Keratinocyte (primary cell): ENCODE measurements at places on chromosomes 16 and 17. TPM values are rescaled to one million over a fixed set of nuclear protein-coding genes. Genes with fewer than 3 reads are reported as not detected.
A peak's percentile ranks its signal among the peaks of the same experiment; 100 is the strongest.

DNA sequence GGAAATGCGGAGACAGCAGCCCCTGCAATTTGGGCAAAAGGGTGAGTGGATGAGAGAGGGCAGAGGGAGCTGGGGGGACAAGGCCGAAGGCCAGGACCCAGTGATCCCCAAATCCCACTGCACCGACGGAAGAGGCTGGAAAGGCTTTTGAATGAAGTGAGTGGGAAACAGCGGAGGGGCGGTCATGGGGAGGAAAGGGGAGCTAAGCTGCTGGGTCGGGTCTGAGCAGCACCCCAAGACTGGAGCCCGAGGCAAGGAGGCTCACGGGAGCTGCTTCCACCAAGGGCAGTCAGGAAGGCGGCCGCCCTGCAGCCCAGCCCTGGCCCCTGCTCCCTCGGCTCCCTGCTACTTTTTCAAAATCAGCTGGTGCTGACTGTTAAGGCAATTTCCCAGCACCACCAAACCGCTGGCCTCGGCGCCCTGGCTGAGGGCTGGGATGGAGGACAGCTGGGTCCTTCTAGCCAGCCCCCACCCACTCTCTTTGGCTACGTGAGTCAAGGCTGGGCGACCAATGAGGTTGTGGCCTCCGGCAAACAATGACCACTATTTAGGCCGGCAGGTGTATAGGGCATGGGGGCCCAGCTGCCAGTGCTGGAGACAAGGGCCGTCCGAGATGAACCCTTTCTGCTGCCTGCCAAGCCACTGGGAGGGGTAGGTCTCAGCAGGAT, 507 bp downstream of the SERPINF1 start:
- no peak overlapping the region for H3K27ac ChIP-seq
- H3K36me3 ChIP-seq: no peaks in the 10 kb centered on the region
- DNase-seq: no peak
- H3K27me3 ChIP-seq: no peaks in the 10 kb centered on the region

GRCh38 chr16:2009164-2009711, 383 bp downstream of the ZNF598 start:
- H3K27ac ChIP-seq: peak overlapping the region; percentile 81
- H3K36me3 ChIP-seq: peaks cover 6% of the 10 kb centered on the region
- peak overlapping the region; percentile 98 for H3K4me3 ChIP-seq
- no peak for DNase-seq
- no peaks in the 10 kb centered on the region for H3K27me3 ChIP-seq

Gene CSF3
- polyA plus RNA-seq: 0.19 to 0.84 TPM (median 0.76 TPM) in 3 replicates

Gene SHISA6
- 1.2 to 2.2 TPM (median 1.3 TPM) in 3 replicates for polyA plus RNA-seq

DNA sequence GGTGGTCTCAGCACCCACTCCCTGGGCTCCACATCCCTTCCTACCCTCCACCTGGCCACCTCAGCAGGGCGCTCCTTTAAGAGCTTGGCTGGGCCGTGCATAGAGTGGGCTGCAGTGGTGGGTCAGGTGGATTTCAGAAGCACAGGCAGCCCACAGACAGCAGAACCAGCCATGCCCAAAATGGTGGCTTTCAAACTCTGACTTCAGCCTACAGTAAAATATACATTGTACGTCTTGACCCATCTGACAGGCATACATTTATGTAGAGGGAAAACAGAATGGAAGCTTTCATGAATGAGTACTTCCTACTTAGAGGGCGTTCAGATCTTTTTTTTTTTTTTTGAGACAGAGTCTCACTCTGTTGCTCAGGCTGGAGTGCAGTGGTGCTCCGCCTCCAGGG, 26.0 kb upstream of the LASP1NB start:
- peaks cover 37% of the 10 kb centered on the region for H3K36me3 ChIP-seq
- H3K4me3 ChIP-seq: no peak overlapping the region
- H3K27ac ChIP-seq: no peak overlapping the region
- peaks cover 20% of the 10 kb centered on the region for H3K4me1 ChIP-seq

GRCh38 chr17:10238661-10239060, 40.3 kb upstream of the GAS7 start:
- H3K27me3 ChIP-seq: no peaks in the 10 kb centered on the region
- H3K36me3 ChIP-seq: no peaks in the 10 kb centered on the region
- H3K4me3 ChIP-seq: no peak overlapping the region
- no peak for DNase-seq
- H3K4me1 ChIP-seq: no peaks in the 10 kb centered on the region

Gene ZNF469
- polyA plus RNA-seq: 0.01 TPM in 2 of 3 replicates, not detected in the other

Gene CETP
- polyA plus RNA-seq: not detected in 3 replicates

Gene CCDC154
- polyA plus RNA-seq: 0.46 to 0.91 TPM in 2 of 3 replicates, not detected in the other

DNA sequence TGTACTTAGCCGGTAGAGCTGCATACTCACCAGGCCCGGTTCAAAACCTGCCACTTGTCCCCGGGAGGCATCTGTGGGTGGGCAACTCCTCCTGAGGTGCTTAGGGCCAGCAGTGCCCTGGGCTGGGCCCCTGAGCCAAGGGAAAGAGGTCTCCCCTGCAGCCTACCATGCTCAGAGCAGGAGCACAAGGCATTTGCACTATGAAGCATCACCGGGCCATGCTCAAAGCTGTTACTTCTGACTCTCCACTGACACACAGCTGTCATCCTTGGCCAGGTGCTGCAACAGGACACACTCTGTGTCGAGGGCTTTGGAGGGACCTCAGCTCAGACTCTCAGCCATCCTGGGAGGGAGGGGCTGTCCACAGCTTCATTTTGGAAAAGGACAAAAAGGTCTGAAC, 37.2 kb downstream of the SLC38A8 start:
- H3K36me3 ChIP-seq: no peaks in the 10 kb centered on the region
- no peak overlapping the region for H3K27ac ChIP-seq
- H3K27me3 ChIP-seq: peaks cover 21% of the 10 kb centered on the region
- no peak for DNase-seq

- no peak for DNase-seq
- no peak overlapping the region for H3K27ac ChIP-seq
- H3K36me3 ChIP-seq: no peaks in the 10 kb centered on the region
- peaks cover 14% of the 10 kb centered on the region for H3K4me1 ChIP-seq
These were observed 12.4 kb downstream of the SLC47A2 start for GRCh38 chr17:19703828-19704613.

DNA sequence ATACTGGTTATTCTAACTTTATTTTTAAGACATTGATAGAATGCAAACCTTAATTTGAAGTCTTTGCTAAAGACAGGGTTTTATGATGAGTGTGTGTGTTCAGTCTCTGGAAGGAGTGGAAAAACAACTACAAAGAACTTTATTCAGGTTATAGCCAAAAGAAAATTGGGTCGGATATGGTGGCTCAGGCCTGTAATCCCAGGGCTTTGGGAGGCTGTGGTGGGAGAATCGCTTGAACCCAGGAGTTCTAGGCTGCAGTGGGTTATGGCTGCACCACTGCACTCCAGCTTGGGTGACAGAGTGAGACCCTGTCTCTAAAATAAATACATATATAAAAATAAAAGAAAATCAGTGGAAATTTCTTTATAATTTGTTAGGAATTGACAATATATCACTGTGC, 581.5 kb upstream of the CA10 start:
- H3K4me1 ChIP-seq: no peaks in the 10 kb centered on the region
- no peak for DNase-seq
- H3K36me3 ChIP-seq: no peaks in the 10 kb centered on the region
- H3K27me3 ChIP-seq: no peaks in the 10 kb centered on the region

DNA sequence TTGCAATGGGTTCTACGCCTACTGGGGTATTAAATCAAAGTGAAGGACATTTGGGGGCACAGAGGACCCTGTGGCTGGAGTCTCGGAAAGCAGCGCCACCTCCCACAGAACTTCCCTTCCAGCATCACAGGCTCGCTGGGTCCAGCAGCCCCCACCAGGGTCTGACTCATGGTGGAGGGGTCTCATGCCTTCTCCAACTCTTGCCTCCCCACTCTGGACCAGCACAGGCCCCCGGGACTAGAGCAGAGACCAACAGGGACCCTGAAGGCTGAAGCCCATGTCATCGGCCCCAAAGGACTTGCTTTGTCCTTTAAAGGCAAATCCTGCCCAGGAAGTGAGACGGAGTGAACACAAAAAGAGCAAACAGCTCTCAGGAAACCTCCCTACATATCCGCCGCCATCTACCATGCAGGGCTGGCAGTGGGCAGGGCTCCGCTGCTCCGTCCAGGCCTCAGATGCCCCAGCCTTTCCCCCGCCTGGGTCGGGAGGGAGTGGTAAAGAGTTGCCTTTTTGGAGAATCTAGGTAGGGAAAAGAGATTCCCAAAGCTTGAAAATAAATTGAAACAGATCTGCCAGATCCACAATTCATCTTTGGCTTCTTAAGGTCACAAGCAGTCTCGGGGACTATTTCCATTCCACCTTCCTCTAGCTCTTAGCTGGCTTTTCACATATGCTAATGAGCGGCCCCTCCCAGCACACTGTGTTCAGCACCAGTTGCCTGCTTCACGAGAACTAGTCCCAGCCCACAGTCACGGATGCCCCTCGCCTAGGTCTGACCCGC, 2.1 kb upstream of the GPRC5C start:
- H3K27ac ChIP-seq: peak overlapping the region; percentile 83
- no peak for DNase-seq
- H3K4me1 ChIP-seq: peaks cover 34% of the 10 kb centered on the region

GRCh38 chr16:86800894-86801293, 222.5 kb downstream of the FOXL1 start:
- no peaks in the 10 kb centered on the region for H3K4me1 ChIP-seq
- no peak overlapping the region for H3K4me3 ChIP-seq
- peaks cover 22% of the 10 kb centered on the region for H3K27me3 ChIP-seq
- no peak for DNase-seq
- no peaks in the 10 kb centered on the region for H3K36me3 ChIP-seq

- peaks cover 32% of the 10 kb centered on the region for H3K4me1 ChIP-seq
- peaks cover 22% of the 10 kb centered on the region for H3K27me3 ChIP-seq
- no peak overlapping the region for H3K27ac ChIP-seq
- H3K36me3 ChIP-seq: no peaks in the 10 kb centered on the region
- no peak for DNase-seq
- H3K4me3 ChIP-seq: no peak overlapping the region
These were observed 11.0 kb upstream of the LHX1 start for GRCh38 chr17:36926226-36926625.

Gene PDILT
- polyA plus RNA-seq: not detected in 3 replicates

GRCh38 chr17:31310260-31310659, 3.6 kb downstream of the EVI2B start:
- no peaks in the 10 kb centered on the region for H3K36me3 ChIP-seq
- H3K27me3 ChIP-seq: no peaks in the 10 kb centered on the region
- DNase-seq: no peak
- peaks cover 17% of the 10 kb centered on the region for H3K4me1 ChIP-seq
- no peak overlapping the region for H3K27ac ChIP-seq

- peak within 1 kb of the TSS; percentile 100 for H3K27ac ChIP-seq
- peak within 1 kb of the TSS; percentile 72 for H3K4me3 ChIP-seq
- no peaks in the 10 kb centered on the region for H3K27me3 ChIP-seq
These were observed at the start of gene ZNF207 for GRCh38 chr17:32349854-32350665. Gene ZNF207, plus strand, starts transcription at chr17:32350157. Its CDS starts 129 bp downstream, at chr17:32350286.
